Mucosa of gallbladder (tissue), 1 donor: ENCODE measurements at places on chromosomes 2 and 18. TPM values are rescaled to one million over a fixed set of nuclear protein-coding genes. Genes with fewer than 3 reads are reported as not detected.

DNAH7 gene
- 5.0 TPM for total RNA-seq

DNA sequence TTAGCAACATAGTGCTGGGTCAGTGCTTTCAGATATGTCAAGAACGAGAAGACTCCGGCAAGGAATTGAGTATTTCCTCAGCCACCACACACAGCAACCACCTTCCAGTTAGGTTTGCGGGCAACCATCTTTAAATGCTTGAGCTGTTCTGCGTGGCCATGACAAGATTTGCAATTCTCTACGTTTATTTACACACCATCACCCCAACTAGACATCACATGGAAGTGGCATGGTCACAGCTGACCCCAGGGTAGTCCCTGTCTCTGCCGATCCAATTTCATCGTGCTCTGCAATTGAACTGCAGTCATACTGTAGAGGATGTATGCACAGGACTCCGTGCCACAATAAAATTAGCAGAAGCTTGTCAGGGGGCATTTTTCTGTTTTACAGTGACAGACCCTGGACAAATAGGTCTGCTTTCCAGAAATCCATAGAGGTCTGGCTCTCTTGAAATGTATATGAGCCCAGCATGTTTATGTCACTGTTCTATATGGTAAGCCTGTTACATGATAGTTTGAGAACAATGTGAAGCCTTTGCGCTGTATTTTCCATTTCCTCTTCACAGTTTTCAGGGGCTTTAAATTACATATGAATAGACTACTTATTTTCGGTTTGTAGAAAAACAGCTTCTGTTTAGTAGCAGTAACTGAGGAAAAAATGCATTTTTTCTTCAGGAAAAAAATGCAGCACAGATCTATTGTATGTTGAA is 605.2 kb downstream of the NR4A2 start:
- DNase-seq = no peak

RTP5 gene
- total RNA-seq = not detected

CENPA gene
- 1.3 TPM for total RNA-seq

DNA sequence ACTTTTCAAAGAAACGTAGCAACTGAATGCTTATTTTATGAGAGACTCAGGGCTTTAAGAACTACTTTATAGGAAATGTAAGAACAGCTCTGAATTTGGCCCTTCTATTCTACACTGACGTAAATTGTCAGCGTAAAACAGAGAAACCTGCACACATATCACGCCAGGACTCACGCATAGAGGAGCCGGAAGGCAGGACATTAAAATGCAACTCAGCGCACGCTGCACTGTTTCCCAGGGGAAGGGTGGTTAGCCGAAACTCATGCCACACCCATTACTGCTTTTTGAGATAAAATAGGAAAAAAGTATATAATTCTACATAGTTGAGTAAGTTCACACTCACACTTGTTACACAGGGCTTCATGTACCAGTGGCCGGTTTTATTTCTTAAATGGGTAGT is 7.4 kb downstream of the TUBB6 start:
- no peak for DNase-seq

AQP12B gene
- total RNA-seq = not detected

GRCh38 chr2:20509770-20510490 is 63.1 kb downstream of the RHOB start:
- peak; percentile 66 for DNase-seq

CGREF1 gene
- 1.1 TPM for total RNA-seq

DNA sequence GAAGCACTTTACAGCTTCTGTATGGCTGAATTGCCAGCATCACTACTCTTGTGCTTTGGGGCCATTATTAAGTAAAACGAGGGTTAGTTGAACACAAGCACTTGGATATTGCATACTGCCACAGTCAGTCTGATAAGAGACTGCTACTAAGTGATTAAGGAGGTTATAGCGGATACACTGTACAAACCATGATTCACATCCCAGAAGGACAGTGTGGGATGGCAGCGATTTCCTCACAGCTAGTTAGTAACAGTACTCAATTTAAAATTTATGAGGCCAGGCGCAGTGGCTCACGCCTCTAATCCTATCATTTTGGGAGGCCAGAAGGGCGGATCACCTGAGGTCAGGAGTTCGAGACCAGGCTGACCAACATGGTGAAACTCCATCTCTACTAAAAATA is 2.6 kb upstream of the BMPR2 start:
- no peak for DNase-seq
